ENCODE measurements at places on chromosomes 4 and X. TPM values are rescaled to one million over a fixed set of nuclear protein-coding genes. Genes with fewer than 3 reads are reported as not detected.

The NXF2 gene
- total RNA-seq = not detected

The CENPU gene
- total RNA-seq = 22.7 TPM

The CENPVL1 gene
- total RNA-seq = not detected

The DUX4 gene
- total RNA-seq = not detected

The COX7B2 gene
- not detected for total RNA-seq

The SSX4 gene
- not detected for total RNA-seq

The IGSF1 gene
- total RNA-seq = not detected

The MAGEA12 gene
- not detected for total RNA-seq

The FGB gene
- not detected for total RNA-seq

The LGI2 gene
- 0.06 TPM for total RNA-seq

The SMR3A gene
- not detected for total RNA-seq

The PRDM5 gene
- total RNA-seq = 3.1 TPM

The CTAG2 gene
- not detected for total RNA-seq

The CENPE gene
- total RNA-seq = 12.3 TPM

The VCX3A gene
- not detected for total RNA-seq

The FUNDC1 gene
- 6.8 TPM for total RNA-seq

The NDUFB11 gene
- 51.6 TPM for total RNA-seq

The PNMA3 gene
- total RNA-seq = 0.06 TPM

The CFI gene
- total RNA-seq = 66.7 TPM

The ADAMTS3 gene
- 2.7 TPM for total RNA-seq

The GAGE12E gene
- total RNA-seq = not detected

The TEX13C gene
- total RNA-seq = not detected

The WDR17 gene
- total RNA-seq = 0.19 TPM

The ARHGAP24 gene
- 41.6 TPM for total RNA-seq

The GAB3 gene
- 13.9 TPM for total RNA-seq
